ENCODE measurements at places on chromosomes 16 and 17. TPM values are rescaled to one million over a fixed set of nuclear protein-coding genes. Genes with fewer than 3 reads are reported as not detected.

The HES7 gene
- total RNA-seq: not detected

The TLCD2 gene
- total RNA-seq: 3.7 TPM

The TCAP gene
- 0.48 TPM for total RNA-seq

- no peak for DNase-seq
- H3K4me3 ChIP-seq: no peak overlapping the region
- no peaks in the 10 kb centered on the region for H3K27me3 ChIP-seq
Measured at GRCh38 chr16:30737794-30738648, 10.2 kb upstream of the PHKG2 start.

DNA sequence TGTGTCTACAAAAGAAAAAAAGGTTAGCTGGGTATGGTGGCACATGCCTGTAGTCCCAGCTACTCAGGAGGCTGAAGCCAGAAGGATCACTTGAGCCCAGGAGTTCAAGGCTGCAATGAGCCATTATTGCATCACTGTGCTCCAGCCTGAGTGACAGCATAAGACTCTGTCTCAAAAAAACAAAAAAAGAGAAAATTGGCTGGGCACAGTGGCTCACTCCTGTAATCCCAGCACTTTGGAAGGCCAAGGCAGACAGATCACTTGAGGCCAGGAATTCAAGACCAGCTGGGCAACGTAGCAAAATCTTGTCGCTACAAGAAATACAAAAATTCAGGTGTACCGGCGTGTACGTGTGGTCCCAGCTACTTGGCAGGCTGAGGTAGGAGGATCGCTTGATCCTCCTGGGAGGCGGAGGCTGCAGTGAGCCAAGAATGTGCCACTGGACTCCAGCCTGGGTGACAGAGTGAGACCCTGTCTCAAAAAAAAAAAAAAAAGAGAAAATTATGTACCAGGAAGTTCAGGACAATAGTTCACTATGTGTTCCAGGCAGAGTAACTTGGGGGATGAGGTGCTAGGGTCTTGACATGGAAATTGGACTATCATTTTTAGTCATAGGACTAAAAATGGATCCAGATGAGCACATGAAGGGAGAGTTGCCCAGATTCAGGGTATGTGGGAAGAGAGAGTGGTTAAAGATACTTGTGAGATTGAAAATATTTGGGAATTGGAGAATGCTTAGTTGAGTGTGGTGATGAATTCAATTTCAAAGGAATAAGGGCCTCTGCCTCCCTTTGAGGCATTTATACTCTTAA lies 11.0 kb downstream of the ALDH3A2 start:
- no peaks in the 10 kb centered on the region for H3K4me1 ChIP-seq
- H3K36me3 ChIP-seq: peaks cover 4% of the 10 kb centered on the region
- H3K27ac ChIP-seq: no peak overlapping the region
- no peaks in the 10 kb centered on the region for H3K27me3 ChIP-seq
- no peak overlapping the region for H3K4me3 ChIP-seq
- DNase-seq: no peak

The ALDH3A1 gene
- 2.0 TPM for total RNA-seq

DNA sequence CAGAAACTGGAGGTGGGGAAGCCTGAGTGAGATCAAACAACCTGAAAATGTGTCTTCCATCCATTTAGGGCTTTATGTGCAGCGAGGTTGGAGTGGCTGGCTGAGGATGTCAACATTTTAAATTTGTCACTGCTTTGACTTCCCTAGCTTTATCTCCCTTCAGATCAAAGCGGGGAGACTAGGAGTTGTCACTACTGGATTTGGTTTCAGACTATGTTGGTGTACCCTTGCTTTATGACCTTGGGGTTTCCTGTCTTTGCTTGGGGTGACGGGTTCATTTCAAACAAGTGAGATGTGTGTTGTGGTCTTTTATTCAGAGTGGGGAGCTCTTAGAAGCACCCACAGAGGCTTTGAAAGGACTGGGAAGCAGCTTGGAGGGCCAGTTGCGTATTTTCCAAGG lies 25.6 kb downstream of the MSI2 start:
- no peaks in the 10 kb centered on the region for H3K4me1 ChIP-seq
- H3K4me3 ChIP-seq: no peak overlapping the region
- no peak for DNase-seq
- H3K27me3 ChIP-seq: no peaks in the 10 kb centered on the region
- H3K36me3 ChIP-seq: no peaks in the 10 kb centered on the region
- no peak overlapping the region for H3K27ac ChIP-seq

DNA sequence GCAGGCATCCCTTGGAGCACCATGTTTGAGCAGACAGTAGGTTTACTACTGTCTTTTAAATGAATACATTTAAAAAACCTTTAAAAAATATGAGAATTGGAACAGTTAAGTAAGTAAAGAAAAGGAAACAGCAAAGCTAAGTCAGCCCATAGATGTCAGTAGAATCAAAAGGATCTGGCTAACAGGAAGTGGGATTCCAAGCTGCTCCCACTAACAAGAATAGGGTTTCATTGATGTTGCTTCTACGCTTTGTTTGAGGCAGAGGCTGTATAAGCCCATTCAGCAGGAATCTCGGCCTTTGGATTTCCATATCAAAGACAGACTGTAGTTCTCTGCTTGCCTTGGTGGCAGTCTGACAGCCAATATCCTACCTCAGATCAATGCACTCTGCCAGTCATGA lies 122.9 kb upstream of the ELAC2 start:
- no peaks in the 10 kb centered on the region for H3K27me3 ChIP-seq
- DNase-seq: no peak
- H3K36me3 ChIP-seq: no peaks in the 10 kb centered on the region
- no peak overlapping the region for H3K27ac ChIP-seq

DNA sequence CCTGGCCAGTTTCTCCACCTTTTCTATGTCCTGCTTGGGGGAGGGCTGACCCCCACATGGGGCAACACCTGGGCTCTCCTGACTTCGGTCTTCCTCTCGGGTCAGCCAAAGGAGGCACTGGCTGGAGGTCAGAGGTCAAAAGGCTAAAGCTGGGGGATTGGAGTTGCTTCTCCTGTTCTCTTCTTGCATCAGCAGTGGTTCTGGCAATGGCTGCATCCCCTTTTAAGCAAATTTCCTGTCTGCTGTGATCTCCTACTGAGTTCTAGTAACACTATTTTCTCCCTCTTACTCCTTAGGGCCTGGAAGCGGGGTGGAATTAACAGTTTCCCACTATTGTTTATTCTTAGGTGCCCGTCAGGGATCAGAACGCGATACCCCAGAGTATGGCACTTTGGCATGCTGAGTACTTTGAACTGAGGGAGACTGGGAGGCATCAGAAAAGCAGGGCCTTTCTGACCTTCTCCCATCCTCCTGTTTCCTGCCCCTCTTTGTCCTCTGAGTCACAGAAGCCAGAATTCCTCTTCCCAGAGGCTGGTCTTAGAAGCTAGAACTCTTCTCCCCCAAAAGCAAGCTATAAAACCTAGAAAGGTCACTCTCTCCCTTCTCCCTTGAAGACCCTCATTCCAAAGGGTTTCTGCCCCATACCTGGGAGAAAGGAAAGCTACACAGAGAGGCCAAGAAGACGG lies 268.2 kb downstream of the STX8 start:
- H3K27me3 ChIP-seq: no peaks in the 10 kb centered on the region
- H3K4me3 ChIP-seq: no peak overlapping the region
- no peaks in the 10 kb centered on the region for H3K4me1 ChIP-seq
- H3K36me3 ChIP-seq: no peaks in the 10 kb centered on the region
- H3K27ac ChIP-seq: no peak overlapping the region

Measured in breast epithelium (tissue), 4 donors.